ENCODE measurements at places on chromosomes 5 and 9.

DNA sequence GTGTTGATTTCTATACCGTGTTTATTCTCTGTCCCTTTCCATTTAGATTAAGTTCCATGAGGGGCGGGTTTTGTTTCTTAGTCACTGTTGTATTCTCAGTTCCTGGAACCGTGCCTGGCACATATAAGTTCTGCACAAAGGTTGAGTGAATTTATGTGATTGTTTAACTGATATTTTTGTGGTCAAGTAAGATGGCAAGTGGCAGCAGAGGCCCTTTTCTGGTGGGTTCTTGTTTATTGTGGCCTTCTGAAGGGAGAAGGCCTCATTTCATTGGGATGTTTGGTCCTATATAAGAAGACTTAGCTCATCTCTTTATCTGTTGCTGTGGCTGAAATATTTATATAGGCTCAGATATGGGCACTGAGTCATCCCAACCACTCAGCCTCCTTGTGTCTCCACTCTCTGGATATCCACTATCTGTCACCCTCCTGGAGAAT, 262.5 kb downstream of the PSAT1 start:
- no peak for DNase-seq

GRCh38 chr5:172008111-172008455, 1.6 kb upstream of the FBXW11 start:
- no peak for DNase-seq

- no peak for DNase-seq
Observed at GRCh38 chr9:88814577-88814976, 176.7 kb upstream of the S1PR3 start.

- no peak for DNase-seq
Observed at GRCh38 chr5:28810751-28811136, 1772.4 kb upstream of the CDH9 start.

GRCh38 chr5:102089883-102090282, 206.2 kb downstream of the SLCO4C1 start:
- no peak for DNase-seq

- no peak for DNase-seq
Observed at GRCh38 chr5:14416621-14417275, 164.8 kb upstream of the OTULINL start.

DNA sequence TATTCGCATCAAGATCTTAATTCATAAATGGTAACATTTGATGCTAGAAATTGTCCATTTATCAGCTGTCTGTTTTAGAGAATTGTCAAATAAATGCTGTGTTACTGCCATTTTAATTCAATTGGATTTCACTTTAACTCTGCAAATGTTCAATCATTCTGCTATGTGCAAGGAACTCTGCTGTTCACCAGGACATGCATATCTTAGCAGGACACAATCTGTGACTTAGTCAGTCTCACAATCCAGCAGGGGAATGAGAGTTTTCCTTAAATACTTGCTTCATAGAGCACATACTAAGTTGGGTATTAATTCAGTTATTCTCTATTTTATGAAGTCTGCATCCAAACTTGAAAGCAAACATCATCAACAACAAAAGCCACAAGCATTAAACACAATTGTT, 488.7 kb upstream of the MEF2C start:
- no peak for DNase-seq

GRCh38 chr9:122058709-122059108, 34.4 kb downstream of the TTLL11 start:
- DNase-seq, result no peak

GRCh38 chr5:96242571-96242970, 190.5 kb downstream of the PCSK1 start:
- no peak for DNase-seq

DNA sequence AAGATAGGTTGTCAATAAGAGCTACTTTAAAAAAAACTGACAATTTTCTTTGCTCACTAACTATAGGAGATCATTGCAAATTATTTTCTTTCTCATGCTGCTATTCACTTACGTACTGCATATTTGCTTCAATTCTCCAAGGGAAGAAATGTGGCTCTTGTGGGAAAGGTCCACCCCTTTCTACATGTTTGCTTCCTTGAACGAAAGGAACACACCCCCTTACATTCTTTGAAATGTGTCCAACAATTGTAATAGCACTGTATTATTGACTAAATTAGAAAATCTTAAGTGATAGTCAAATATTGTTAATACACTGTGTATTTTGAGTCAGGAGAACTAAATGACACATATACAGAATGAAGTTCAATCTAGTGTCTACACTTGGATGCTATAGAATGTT, 5.2 kb downstream of the MEF2C start:
- DNase-seq, result no peak

GRCh38 chr5:25544652-25545249, 900.0 kb upstream of the CDH10 start:
- no peak for DNase-seq

DNA sequence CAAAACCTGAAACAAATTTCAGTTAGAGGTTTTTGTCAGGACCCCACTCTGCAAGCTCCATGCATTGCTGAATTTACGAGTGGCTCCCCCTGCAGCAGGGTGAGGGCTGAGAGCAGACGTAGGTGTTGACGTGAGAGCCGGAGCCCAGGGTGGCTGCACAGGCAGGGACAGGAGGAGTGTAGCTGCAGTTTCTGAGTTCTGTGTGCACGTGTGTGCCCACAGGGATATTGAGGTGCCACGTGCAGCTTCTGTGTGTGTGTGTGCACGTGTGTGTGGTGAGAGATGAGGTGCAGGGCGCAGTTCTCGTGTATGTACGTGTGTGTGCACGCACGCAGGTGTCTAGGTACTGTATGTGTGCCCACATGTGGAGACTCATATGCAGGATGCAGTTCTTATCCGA, 14.6 kb downstream of the PLEKHG4B start:
- DNase-seq, result no peak

GRCh38 chr9:974996-975739, 1.3 kb upstream of the DMRT3 start:
- DNase-seq, result no peak

GRCh38 chr5:163105456-163105855, 331.9 kb upstream of the CCNG1 start:
- DNase-seq, result no peak

DNA sequence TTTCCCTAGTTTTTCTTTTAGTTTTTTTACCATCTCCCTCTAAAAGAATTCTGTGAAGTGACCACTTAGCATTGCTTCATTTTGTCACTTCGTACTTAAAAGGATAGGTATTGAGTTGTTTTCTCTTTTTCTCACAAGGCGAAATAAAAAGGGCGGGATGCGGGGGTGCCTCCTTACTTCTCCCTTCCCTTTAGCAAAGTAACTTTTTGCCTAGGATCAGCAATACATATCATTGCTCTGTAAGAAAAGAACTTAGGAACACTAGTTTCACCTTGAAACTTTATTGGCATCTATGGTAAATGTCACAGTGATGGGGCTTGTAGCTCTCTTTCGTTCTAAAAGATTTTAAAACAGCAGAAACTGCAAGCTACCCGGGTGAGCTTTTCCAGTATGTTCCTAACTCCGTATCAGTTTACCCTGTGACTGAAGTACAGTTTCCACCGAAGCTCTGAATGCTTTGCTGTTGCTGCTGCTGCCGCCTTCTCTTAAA, 4.1 kb downstream of the PRDM6 start:
- no peak for DNase-seq

- no peak for DNase-seq
Observed at GRCh38 chr9:29044959-29045358, 1471.7 kb upstream of the C9orf72 start.

- DNase-seq, result no peak
Observed at GRCh38 chr5:84259283-84260045, 125.2 kb downstream of the EDIL3 start.

- DNase-seq, result no peak
Observed at GRCh38 chr5:178224403-178224802, 8.2 kb downstream of the PHYKPL start.

DNA sequence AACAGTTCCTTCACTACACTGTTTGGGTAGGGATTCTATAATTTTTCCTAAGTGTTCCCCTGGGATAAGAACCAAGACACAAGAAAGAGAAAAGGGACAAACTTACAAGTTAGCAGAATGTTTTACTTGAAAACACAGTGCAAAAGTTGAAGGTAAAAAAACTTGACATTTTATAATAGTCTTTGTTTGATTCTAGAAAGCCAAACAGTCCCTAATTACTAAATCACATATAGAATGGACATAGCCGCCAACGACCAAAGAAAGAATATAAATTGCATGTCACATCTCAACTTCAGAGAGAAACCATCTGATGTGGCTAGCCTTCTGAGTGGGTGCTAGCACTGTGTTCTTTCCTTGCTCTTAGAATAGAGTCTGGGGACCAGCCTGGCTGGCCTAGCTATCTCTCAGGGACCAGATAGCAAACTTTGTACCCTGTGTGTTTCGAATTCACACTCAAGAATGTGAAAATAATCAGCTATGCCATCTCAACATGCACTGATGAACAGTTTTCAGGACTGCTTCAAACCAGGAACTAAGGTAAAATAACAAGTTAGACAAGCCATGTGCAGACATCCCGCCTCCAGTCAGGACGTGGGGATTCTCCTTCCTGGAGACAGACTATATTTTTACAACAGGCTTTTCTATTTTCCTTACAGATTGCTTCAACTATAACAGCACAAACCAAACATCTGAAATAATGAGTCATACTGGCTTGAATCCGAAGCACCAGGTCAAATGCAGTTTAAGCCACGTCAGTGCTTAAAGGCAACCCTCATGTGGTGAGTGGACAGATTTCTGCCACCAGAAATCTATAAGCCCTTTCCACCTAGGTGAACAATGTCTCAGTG, 53.7 kb downstream of the LHFPL2 start:
- no peak for DNase-seq

GRCh38 chr5:142807372-142807911, 37.3 kb downstream of the ARHGAP26 start:
- DNase-seq, result no peak

GRCh38 chr5:96336351-96336985, 96.6 kb downstream of the PCSK1 start:
- DNase-seq, result peak; percentile 23

DNA sequence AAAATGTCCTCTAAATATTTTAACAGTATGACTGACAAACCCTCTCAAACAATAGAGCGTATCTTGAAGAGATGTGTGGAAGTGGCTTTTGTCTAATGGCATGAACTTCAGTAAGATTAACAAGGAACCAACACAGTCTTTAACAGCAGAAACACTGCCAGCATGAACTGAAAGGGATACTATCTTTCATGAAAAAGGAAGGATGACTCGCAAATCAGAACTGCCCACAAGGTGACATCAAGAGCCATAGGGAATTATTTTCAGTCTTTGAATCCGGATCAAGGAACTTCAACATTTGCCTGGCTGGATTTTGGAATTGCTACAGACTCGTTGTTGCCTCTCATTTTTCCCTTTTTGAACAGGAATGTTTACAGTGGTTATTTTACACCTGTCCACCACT, 5.1 kb upstream of the HEXB start:
- no peak for DNase-seq

GRCh38 chr9:133067006-133067405, 5.2 kb downstream of the CEL start:
- no peak for DNase-seq

GRCh38 chr5:126508251-126508961, 85.2 kb downstream of the GRAMD2B start:
- DNase-seq, result no peak

DNA sequence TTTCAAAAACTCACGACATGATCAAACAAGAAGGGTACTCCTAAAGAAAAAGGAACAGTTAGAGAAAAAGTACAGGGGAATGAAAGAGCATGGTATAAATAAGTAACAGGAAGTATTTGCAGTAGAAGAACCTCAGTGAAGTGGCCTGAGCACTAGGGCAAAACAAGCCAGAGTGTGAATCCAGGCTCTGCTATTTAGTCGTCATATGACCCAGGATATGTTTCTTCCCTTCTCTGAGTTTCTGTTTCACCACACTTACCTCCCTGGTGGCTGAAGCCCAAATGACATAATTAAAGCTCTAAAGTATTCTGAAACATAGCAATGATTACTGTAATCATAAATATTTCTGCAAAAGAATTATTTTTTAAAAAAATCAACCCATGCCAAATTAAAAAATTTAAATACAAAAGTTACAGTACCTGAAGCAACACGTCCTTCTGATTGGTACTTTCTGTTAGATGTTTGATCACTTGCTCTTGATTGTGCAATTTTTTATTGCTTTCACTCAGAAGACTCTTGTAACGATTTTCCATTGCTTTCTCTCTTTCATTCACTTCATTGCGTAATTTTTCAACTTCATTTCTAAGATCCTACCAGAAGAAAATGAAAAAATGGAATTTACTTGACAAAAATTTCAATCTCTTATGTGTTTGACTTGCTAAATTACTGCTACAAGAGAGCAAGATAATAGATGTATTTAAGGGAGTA, 88.9 kb downstream of the CDK5RAP2 start:
- no peak for DNase-seq

DNA sequence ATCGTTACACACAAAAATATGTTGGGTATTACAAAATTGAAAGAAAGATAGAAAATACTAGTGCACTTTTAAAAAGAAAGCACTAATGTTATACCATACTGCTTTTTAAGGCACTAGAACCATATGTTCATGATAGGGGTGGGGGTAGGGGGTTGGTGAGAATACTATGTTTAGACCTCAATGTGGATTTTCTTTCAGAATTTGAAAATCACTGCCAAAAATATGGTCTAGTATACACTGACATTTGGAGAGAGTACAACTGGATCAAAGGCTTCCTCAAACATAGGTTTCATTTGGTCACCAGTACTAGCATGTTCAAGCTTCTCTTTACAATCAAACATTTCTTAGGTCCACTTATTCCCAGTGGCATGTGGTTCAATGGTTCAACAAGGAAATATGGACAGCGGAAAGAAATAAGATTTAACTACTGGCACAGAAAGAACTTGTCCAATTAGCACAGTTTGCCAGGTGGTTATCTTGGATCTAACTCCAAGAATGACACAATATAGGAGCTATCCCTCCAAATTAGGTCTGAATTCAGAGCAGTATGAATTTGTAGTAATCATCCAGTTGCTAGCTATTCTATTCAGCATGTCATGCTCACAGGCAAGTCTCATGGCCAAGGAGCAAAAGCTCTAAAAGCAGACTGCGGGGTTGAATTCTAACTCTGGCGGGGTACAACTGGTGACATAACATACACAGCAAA, 139.3 kb downstream of the SLC24A2 start:
- no peak for DNase-seq

DNA sequence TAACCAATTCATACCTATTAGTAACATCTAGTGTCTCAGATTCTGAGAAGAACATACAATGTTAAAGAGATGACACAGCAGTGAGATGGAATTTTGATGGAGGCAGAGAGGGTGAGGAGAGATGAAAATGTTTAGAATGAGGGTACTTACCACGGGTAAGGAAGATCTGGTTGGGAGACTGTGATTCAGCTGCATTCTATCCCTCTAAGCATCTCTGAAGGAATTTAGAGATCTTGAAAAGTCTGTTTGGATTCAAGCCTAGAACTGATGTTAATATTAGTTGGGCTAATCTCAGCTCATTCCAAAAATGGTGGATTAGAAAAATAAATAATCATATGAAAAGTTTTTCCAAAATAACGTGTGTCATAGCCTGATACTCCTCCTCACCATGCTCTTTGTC, 191.5 kb upstream of the CLINT1 start:
- no peak for DNase-seq

GRCh38 chr9:94173632-94174031, 85.5 kb upstream of the ZNF169 start:
- no peak for DNase-seq

GRCh38 chr9:15725953-15726352, 173.1 kb downstream of the CCDC171 start:
- DNase-seq, result no peak

GRCh38 chr9:15205632-15206420, 101.2 kb downstream of the TTC39B start:
- DNase-seq, result no peak
